ENCODE measurements at places on chromosomes 5 and 9.

DNA sequence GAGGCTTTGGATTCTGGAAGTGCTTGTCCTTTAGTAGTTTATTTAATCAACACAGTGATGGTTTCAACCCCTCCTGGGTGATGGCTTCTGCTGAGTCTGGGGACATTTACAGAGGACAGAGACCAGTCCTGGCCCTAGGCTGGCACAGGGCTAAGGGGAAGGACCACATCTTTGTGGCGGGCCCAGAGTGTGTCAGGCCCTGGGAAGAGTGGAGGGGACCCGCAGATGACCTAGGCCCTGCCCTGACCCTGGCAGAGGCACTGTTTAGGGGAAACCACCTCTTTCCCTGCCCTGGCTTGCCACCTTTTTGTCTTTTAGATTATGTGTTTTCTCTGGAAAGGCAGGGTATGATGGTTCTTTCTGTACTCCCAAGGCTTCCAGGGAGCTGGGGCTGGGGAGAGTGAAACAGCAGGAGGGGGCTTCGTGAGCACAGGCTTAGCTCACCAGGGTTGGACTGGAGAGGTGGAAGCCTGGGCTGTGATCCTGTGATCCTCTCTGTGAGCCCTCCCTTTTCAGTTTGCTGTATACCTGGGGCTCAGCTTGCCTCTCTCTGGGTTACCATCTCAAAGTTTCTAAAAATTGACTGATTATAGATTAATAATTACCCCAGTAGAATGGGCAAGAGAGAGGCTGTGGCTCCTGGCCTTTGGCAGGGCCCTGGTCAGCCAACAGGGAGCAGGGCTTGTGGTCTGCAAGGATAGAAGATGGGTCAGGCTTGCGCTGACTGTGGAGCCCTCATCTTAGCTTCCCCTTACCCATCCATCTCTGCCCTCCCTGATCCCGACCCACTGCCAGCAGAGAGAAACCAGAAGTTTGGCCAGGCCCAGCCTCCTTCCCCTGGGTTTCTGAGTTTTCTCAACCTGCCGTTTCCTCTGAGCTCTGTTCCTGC is 1.7 kb upstream of the SYNPO start:
- no peak for DNase-seq

DNA sequence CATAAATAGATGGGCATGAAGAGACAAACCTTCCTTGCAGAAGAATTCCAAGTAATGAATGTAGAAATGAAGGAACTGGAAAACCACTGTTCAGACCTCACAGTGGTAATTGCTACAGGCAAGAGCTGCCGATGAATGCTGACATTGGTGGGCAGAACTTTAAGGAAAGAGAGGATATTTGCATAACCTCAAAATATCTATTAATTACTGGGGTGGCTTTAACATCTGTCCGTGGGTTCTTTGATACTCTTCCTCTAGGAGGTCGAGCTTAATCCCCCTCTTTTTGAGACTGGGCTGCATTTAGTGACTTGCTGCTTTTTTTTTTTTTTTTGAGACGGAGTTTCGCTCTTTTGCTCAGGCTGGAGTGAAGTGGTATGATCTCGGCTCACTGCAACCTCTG is 34.7 kb downstream of the LAMC3 start:
- DNase-seq: no peak

DNA sequence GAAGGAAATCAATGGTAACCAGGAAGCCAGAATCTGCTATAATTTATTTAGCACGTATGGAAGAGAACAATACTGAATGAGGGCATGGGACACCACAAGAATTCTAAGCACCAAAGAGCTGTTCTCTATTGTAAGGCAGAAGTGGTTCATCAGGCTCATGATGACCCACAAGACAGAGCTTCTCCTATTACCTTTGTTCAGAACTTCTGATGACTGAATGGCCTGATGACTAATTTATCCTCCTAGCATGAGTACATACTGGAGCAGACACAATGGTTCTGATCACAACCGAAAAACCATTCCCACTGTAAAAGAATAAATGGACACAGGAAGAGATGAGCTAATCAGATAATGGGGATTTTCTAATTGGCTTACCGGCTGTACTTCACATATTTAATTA is 329.8 kb upstream of the PDE4D start:
- DNase-seq: no peak

- no peak for DNase-seq
Observed at GRCh38 chr5:104598285-104598684, 1035.7 kb upstream of the NUDT12 start.

DNA sequence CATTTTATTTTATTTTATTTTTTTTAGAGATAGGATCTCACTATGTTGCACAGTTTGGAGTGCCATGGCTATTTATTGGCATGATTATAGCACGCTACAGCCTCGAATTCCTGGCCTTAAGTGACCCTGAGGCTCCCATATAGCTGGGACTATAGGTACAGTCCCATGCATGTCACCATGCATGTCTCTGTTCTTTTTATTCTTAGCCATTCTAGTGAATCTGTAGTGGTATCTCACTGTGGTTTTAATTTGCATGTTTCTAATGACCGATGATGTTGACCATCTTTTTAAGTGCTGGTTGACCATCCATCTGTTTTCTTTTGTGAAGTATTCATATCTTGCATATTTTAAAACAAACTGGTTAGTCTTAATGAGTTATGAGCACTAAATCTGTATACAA is 76.1 kb downstream of the SLC44A1 start:
- no peak for DNase-seq

- no peak for DNase-seq
Observed at GRCh38 chr5:96087939-96088338, 126.3 kb upstream of the ELL2 start.

- DNase-seq: no peak
Observed at GRCh38 chr5:108003178-108003577, 332.4 kb upstream of the EFNA5 start.

DNA sequence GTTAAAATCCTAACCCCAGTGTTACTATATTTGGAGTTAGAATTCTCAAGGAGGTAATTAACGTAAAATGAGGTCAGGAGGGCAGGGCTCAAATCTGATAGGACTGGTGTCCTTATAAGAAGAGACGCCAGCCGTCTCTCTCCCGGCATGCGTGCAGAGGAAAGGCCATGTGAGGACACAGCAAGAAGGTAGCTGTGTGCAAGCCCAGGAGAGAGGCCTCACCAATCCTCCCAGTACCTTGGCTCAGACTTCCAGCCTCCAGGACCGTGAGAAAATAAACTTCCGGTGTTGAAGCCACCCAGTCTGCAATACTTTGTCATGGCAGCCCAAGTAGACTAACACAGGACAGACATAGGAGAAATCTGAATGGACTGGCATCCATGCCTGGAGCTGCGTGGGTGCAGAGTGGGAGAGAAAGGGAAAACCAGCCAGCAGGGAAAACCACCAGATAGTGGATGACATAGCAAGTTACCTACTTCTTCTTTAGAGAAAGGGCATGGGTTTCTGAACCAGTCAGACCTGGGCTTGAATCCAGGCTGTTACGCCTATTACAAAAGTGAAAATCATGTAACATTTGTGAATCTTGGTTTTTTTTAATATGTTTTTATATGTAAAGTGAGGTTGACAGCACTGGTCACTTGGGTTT is 89.2 kb downstream of the FSTL4 start:
- DNase-seq: no peak

- no peak for DNase-seq
Observed at GRCh38 chr5:168807287-168807686, 228.1 kb upstream of the PANK3 start.

- DNase-seq: no peak
Observed at GRCh38 chr5:110590187-110590586, 136.3 kb downstream of the TMEM232 start.

DNA sequence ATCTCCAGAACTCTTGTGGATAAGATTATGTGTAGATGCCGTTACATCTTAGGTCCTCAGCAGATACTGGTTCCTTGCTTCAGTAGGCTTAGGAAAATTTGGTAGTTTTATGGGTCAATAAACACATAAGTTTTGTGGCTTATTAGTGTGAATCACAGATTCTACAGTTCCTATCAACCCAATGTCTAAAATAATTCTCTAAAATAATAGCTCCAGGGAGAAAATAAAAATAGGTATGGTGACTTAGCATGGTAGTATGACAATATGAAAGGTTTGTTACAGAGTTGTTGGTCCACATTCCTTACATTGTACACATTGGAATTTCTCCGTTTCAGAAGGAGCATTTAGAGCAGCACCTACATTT is 91.7 kb downstream of the AOPEP start:
- no peak for DNase-seq

- no peak for DNase-seq
Observed at GRCh38 chr5:149470942-149471341, 80.3 kb downstream of the CSNK1A1 start.

GRCh38 chr9:121809356-121810050 is 158.1 kb downstream of the DAB2IP start:
- no peak for DNase-seq

DNA sequence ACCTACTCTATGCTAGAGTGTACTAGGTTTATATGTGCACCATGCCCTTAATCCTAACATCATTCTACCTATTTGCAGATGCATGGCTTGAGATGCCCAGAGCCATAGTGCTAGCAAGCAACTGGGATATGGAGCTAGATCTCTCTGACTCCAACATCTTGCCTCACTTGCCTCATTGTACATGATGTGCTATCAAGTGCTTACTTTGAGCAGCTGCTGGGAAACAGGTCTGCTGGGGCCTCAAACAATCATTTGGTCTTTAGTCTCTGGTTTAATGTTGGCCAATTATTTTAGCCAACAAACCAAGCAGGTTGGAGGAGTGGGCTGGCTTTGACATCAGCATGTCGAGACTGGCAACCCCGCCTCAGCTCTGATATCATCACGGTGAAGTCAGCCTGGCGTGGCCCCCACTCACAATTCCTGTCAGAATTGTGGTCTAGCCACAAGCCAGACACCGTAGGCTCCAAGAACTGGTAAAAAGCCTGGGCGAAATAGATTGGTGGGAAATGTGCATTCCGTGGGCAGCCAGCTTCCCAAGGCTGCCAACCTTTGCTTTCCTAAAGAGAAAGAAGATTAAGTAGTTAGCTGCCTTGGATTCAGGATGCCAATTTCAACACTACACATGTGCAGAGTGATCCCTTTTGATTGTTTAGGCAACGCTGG is 21.1 kb upstream of the GAS1 start:
- no peak for DNase-seq

DNA sequence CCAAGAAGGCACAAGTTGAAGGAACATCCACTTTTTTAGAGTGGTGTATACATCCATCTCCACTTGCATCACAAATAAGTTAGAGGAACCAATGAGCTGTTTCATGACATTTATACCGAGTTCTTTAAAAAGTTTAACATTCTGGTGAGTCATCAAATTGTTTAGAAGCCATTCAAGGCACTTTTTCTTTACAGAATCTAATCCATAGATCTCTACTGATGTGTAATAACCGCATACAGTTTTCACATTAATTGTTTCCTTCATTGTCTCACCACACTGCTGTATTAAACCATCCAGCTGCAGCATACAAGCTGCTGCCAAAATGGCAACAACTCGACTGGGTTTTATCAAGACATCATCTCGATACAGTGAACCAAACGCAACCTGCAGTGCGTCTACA is 744 bp downstream of the GMCL2 start:
- no peak for DNase-seq

All from activated effector memory CD4-positive, alpha-beta T cell treated with Interleukin-2 at 50 U/mL for 16 hours (primary cell).